ENCODE measurements at places on chromosomes 11 and 22. TPM values are rescaled to one million over a fixed set of nuclear protein-coding genes. Genes with fewer than 3 reads are reported as not detected.
A peak's percentile ranks its signal among the peaks of the same experiment; 100 is the strongest.

DNA sequence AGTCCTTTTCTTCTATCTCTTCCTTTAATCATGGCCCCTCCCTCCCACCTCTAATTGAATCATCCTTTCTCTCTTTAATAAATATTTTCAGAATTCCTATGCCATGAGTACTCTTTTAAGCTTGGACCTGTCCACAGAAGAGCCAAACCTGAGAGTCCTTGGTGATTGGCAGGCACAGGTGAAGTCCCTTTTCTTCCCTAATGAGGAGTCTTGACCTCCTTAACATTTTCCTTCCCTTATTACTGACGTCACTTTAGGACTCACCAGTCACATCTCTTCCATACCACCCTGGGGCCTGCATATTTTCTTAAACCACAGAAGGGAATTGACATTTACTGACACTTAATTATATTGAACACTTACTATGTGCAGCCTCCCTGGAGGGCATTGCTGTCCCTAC lies 41.0 kb upstream of the RASSF10 start:
- H3K27ac ChIP-seq = no peak overlapping the region
- peaks cover 16% of the 10 kb centered on the region for H3K27me3 ChIP-seq
- H3K4me1 ChIP-seq = peaks cover 4% of the 10 kb centered on the region
- no peak for DNase-seq

The APOBEC3B gene
- 10.1 TPM for total RNA-seq

GRCh38 chr11:111734954-111735261 lies 31.3 kb downstream of the PPP2R1B start:
- no peak overlapping the region for H3K4me3 ChIP-seq
- no peak for DNase-seq
- H3K27ac ChIP-seq = peak overlapping the region; percentile 95
- H3K36me3 ChIP-seq = peaks cover 5% of the 10 kb centered on the region
- H3K4me1 ChIP-seq = peaks cover 32% of the 10 kb centered on the region

GRCh38 chr11:64037027-64037634 lies 1.4 kb downstream of the FLRT1 start:
- no peaks in the 10 kb centered on the region for H3K36me3 ChIP-seq
- H3K4me3 ChIP-seq = no peak overlapping the region
- peaks cover 8% of the 10 kb centered on the region for H3K4me1 ChIP-seq
- DNase-seq = no peak
- H3K27ac ChIP-seq = no peak overlapping the region

The KRTAP5-11 gene
- not detected for total RNA-seq

- no peaks in the 10 kb centered on the region for H3K4me1 ChIP-seq
- no peak overlapping the region for H3K4me3 ChIP-seq
- peaks cover 6% of the 10 kb centered on the region for H3K27me3 ChIP-seq
- H3K36me3 ChIP-seq = no peaks in the 10 kb centered on the region
These were observed 27.0 kb upstream of the MUC5B start for GRCh38 chr11:1195682-1196515.

GRCh38 chr22:17562906-17563870 lies at the start of gene SLC25A18:
Gene SLC25A18, plus strand, starts transcription at chr22:17563498. Its CDS starts 16,447 bp downstream, at chr22:17579945.
- H3K27me3 ChIP-seq = no peaks in the 10 kb centered on the region
- H3K36me3 ChIP-seq = peaks cover 16% of the 10 kb centered on the region
- no peak for DNase-seq
- H3K27ac ChIP-seq = peak within 1 kb of the TSS; percentile 29
- H3K4me1 ChIP-seq = peaks cover 5% of the 10 kb centered on the region

- H3K27me3 ChIP-seq = peaks cover 3% of the 10 kb centered on the region
- no peak for DNase-seq
- H3K36me3 ChIP-seq = no peaks in the 10 kb centered on the region
- no peak overlapping the region for H3K4me3 ChIP-seq
- no peak overlapping the region for H3K27ac ChIP-seq
- peaks cover 16% of the 10 kb centered on the region for H3K4me1 ChIP-seq
These were observed 392.0 kb upstream of the KIRREL3 start for GRCh38 chr11:127392575-127392974.

The SPATA19 gene
- not detected for total RNA-seq

DNA sequence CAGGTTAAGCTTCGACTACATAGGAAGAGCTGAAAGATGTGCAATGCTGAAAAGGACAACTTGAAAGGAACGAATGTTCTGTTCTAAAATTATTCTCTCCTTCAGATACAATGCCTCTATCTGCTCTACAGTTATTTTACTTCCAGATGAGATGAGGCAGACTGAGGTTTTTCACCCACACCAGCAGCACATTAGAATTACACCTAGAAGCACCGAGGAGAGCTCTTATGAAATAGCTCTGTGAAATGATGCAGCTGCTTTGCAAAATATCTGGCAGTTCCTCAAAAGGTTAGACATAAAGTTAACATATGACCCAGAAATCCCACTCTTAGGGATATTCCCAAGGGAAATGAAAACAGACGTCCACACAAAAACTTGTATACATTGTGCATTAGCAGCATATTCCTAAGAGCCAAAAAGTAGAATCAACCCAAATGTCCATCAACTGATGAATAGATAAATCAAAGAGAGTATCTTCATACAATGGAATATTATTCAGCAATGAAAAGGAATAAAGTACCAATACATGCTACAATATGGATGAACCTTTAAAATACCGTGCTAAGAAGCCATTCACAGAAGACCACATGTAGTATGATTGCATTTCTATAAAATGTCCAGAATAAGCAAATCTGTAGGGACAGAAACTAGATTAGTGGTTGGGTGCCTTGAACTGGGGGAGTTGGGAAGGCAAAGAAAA lies 34.5 kb downstream of the WT1 start:
- no peaks in the 10 kb centered on the region for H3K4me1 ChIP-seq
- no peaks in the 10 kb centered on the region for H3K36me3 ChIP-seq
- DNase-seq = no peak
- peaks cover 32% of the 10 kb centered on the region for H3K27me3 ChIP-seq

The ST14 gene
- 94.9 TPM for total RNA-seq

The SPA17 gene
- total RNA-seq = 12.0 TPM

GRCh38 chr11:122100037-122100755 lies 15.8 kb downstream of the BLID start:
- H3K27me3 ChIP-seq = peaks cover 61% of the 10 kb centered on the region
- no peak overlapping the region for H3K27ac ChIP-seq
- peak overlapping the region; percentile 57 for H3K4me3 ChIP-seq
- no peak for DNase-seq

GRCh38 chr22:32202539-32203180 lies 2.2 kb downstream of the RFPL2 start:
- no peak overlapping the region for H3K27ac ChIP-seq
- peaks cover 16% of the 10 kb centered on the region for H3K4me1 ChIP-seq
- H3K27me3 ChIP-seq = peaks cover 44% of the 10 kb centered on the region
- no peaks in the 10 kb centered on the region for H3K36me3 ChIP-seq
- H3K4me3 ChIP-seq = peak overlapping the region; percentile 3

DNA sequence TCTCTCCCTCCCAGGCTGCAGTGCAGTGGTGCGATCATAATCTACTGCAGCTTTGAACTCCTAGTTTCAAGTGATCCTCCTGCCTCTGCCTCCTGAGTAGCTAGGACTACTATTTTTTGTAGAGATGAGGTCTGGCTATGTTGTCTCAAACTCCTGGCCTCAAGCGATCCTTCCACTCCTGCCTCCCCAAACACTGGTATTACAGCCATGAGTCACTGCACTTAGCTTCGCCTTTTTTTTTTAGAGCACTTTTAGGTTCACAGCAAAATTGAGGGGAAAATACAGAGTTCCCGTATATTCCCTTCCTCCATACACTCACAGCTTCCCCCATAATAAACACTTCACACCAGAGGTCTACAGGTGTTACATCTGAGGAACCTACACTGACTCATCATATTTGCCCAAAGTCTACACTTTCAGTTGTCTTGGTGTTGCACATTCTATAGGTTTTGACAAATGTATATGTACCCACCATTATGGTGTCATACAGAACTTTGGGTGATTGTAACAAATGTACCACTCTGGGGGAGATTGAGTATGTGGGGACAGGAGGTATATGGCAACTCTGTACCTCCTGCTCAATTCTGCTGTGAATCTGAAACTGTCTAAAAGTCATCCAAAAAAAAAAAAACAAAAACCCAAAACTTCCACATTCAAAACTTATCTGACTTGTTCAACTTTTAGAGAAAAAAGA lies 11.3 kb upstream of the SLC37A4 start:
- H3K27me3 ChIP-seq = peaks cover 4% of the 10 kb centered on the region
- H3K36me3 ChIP-seq = peaks cover 5% of the 10 kb centered on the region
- H3K4me3 ChIP-seq = no peak overlapping the region
- peaks cover 3% of the 10 kb centered on the region for H3K4me1 ChIP-seq
- no peak for DNase-seq

DNA sequence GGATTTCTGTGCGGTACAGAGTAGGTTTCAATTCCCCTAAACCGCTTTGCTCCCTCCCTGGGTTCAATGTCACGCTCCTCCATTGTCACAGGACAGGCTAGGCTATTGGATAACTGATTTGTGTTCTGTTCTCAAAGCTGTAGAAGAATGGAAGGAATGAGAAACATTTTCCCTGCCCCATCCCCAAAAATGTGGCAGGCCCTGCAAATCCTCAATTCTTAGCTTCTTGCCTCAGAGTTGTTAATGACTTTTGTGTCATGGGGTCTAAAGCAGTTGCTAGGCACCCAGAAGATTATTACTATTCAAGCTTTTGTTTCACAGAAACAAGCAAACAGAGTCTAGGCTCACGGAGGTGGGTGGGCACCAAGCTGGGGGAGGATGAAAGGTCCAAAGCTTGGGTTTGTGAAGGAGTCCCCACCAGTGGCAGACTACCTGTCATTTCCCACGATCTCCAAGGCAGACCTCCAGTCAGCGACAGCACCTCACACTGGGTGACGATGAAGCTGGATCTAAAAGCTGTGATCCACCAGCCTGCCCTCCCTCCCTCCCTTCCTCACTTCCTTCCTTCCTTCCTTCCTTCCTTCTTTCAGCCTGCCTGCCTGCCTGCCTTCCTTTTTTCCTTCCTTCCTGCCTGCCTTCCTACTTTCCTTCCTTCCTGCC lies 1080.2 kb downstream of the OPCML start:
- H3K4me1 ChIP-seq = peaks cover 15% of the 10 kb centered on the region
- H3K27ac ChIP-seq = no peak overlapping the region
- H3K27me3 ChIP-seq = peaks cover 30% of the 10 kb centered on the region
- no peak overlapping the region for H3K4me3 ChIP-seq
- no peak for DNase-seq

DNA sequence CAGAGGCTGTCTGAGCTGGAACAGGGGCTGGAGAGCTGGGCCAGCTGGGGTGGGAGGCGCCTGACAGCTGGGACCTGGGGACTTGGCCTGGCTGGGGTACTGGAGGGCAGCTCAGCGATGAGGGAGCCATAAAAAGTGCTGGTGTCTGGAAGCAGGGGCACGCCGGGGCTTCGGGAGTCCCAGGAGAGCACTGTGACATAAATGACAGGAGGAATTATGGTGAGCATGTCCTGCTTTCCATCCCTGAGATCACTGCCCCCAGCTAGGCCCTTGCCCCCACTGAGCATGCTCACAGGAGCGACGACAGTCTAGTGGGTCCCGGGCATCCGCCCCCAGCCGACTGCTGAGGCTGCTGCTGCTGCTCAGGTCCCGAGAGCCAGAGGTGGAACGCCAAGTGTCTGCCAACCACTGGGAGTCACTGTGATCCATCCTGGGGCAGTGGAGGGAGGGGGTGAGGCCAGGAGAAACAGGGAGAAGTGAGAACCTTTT lies 6.2 kb downstream of the ROBO4 start:
- no peaks in the 10 kb centered on the region for H3K36me3 ChIP-seq
- H3K27ac ChIP-seq = no peak overlapping the region
- H3K27me3 ChIP-seq = peaks cover 48% of the 10 kb centered on the region
- no peak for DNase-seq
- H3K4me3 ChIP-seq = no peak overlapping the region
- H3K4me1 ChIP-seq = no peaks in the 10 kb centered on the region

The SAA2 gene
- not detected for total RNA-seq

GRCh38 chr11:132540581-132540980 lies 991.7 kb downstream of the OPCML start:
- H3K4me3 ChIP-seq = no peak overlapping the region
- no peak overlapping the region for H3K27ac ChIP-seq
- peaks cover 8% of the 10 kb centered on the region for H3K27me3 ChIP-seq
- no peak for DNase-seq

DNA sequence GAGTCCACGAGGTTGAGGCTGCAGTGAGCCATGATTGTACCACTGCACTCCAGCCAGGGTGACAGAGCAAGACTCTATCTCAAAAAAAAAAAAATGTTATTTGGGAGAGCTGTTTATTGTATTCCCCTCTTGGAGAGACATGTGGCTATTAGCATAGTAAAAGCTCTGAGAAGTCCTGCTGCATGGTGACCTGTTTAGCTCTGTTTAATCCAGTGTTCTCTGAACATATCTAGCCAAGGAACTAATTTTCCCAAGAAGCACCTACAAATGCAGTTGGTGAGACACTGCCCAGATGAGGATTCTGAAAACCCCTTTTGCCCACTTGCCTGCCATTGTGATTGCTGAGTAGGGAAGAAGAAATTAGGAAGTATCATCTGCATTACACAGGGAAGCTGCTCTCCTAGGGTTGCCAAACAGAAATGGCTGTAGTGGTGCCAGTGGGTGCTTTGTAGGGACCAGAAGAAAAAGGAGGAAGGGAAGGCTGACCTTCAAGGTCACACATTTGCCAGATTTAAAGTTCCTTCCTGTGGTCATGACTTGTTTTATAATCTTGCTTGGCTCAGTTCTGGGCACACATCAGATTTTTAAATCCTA lies 15.7 kb downstream of the TIMP3 start:
- no peak overlapping the region for H3K27ac ChIP-seq
- no peak overlapping the region for H3K4me3 ChIP-seq
- DNase-seq = no peak
- no peaks in the 10 kb centered on the region for H3K36me3 ChIP-seq
- no peaks in the 10 kb centered on the region for H3K4me1 ChIP-seq

- DNase-seq = no peak
- H3K4me1 ChIP-seq = peaks cover 20% of the 10 kb centered on the region
- H3K27ac ChIP-seq = no peak overlapping the region
- H3K36me3 ChIP-seq = no peaks in the 10 kb centered on the region
- H3K4me3 ChIP-seq = no peak overlapping the region
These were observed 49.3 kb downstream of the AHNAK start for GRCh38 chr11:62497132-62497801.

The OR2AT4 gene
- not detected for total RNA-seq

DNA sequence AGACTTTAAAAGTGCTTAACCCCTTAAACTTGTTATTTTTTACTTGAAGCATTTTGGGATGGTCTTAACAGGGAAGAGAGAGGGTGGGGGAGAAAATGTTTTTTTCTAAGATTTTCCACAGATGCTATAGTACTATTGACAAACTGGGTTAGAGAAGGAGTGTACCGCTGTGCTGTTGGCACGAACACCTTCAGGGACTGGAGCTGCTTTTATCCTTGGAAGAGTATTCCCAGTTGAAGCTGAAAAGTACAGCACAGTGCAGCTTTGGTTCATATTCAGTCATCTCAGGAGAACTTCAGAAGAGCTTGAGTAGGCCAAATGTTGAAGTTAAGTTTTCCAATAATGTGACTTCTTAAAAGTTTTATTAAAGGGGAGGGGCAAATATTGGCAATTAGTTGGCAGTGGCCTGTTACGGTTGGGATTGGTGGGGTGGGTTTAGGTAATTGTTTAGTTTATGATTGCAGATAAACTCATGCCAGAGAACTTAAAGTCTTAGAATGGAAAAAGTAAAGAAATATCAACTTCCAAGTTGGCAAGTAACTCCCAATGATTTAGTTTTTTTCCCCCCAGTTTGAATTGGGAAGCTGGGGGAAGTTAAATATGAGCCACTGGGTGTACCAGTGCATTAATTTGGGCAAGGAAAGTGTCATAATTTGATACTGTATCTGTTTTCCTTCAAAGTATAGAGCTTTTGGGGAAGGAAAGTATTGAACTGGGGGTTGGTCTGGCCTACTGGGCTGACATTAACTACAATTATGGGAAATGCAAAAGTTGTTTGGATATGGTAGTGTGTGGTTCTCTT lies 2.8 kb downstream of the MALAT1 start:
- DNase-seq = no peak
- no peak overlapping the region for H3K27ac ChIP-seq
- no peak overlapping the region for H3K4me3 ChIP-seq
- peaks cover 26% of the 10 kb centered on the region for H3K4me1 ChIP-seq
- no peaks in the 10 kb centered on the region for H3K27me3 ChIP-seq

All from progenitor cell of endocrine pancreas (in vitro differentiated cells).